ENCODE measurements at places on chromosomes 3 and 15. TPM values are rescaled to one million over a fixed set of nuclear protein-coding genes. Genes with fewer than 3 reads are reported as not detected.

C3orf49 gene
- 0.08 TPM for polyA plus RNA-seq

AHSG gene
- polyA plus RNA-seq = not detected

LRRIQ4 gene
- 0.01 TPM for polyA plus RNA-seq

ZDHHC19 gene
- polyA plus RNA-seq = 0.34 TPM

SPESP1 gene
- 2.0 TPM for polyA plus RNA-seq

NIT2 gene
- polyA plus RNA-seq = 15.3 TPM

CCR9 gene
- not detected for polyA plus RNA-seq

XYLB gene
- polyA plus RNA-seq = 0.42 TPM

LRRC31 gene
- polyA plus RNA-seq = not detected

GP5 gene
- polyA plus RNA-seq = not detected

- DNase-seq = no peak
Measured at GRCh38 chr3:130820976-130821375, 72.9 kb upstream of the ATP2C1 start.

DNA sequence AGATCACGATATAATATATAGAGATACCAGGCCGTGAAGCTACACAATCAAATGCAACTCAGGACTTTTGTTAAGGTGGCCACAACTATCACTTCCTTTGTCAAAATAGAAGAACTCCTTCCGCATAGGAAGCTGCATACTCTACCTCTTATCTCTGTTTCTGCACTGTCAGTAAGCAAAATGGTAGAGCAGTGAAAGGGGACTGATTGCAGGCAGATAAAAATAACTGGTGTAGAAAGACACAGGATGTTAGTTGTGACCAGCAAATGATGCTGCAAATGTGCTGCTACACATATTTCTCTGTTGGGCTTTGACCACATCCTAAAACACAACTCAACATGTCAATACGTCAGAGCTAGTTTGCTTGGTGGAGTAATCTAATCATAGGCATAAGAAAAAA, 16.3 kb upstream of the TRAT1 start:
- no peak for DNase-seq

GRCh38 chr15:85545185-85545584, 164.8 kb downstream of the AKAP13 start:
- DNase-seq = no peak

DNA sequence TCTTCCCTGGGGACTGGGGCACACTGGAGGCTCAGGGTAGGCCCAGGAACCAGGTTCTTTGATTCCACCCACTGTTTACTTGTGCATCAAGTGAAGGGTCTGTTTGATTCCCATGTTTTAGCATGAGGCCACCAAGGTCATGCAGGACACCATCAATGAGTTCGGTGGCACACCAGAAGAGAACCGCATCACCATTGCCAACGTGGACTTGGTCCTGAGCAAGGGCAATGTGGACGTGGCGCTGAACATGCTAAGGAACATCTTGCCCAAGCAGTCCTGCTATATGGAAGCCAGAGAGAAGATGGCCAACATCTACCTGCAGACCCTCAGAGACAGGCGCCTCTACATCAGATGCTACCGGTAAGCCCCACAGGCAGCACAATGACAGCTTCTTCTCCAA, 21.5 kb downstream of the TTC21A start:
- DNase-seq = no peak

- DNase-seq = no peak
Measured at GRCh38 chr3:186260726-186261125, 101.3 kb downstream of the DGKG start.

GRCh38 chr3:39124876-39125840, 17.7 kb downstream of the TTC21A start:
- no peak for DNase-seq

DNA sequence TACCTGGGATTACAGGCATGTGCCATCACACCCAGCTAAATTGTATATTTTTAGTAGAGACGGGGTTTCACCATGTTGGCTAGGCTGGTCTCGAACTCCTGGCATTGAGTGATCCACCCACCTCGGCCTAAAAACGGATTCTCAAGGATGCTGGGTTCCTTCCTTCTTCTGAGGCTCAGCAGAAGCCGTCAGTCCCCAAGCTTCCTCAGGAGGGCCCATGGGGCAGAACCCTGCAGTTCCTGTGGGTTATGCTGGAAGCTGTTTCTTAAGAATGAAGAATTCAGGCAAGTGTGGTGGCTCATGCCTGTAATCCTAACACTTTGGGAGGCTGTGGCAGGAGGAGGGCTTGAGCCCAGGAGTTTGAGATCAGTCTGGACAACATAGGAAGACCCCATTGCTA, 29.0 kb upstream of the ZNF710 start:
- DNase-seq = no peak

GRCh38 chr3:43413676-43414368, 127.5 kb downstream of the SNRK start:
- no peak for DNase-seq

GRCh38 chr3:177820683-177821316, 623.5 kb upstream of the TBL1XR1 start:
- no peak for DNase-seq

- no peak for DNase-seq
Measured at GRCh38 chr3:49616491-49616941, 57.6 kb upstream of the APEH start.

DNA sequence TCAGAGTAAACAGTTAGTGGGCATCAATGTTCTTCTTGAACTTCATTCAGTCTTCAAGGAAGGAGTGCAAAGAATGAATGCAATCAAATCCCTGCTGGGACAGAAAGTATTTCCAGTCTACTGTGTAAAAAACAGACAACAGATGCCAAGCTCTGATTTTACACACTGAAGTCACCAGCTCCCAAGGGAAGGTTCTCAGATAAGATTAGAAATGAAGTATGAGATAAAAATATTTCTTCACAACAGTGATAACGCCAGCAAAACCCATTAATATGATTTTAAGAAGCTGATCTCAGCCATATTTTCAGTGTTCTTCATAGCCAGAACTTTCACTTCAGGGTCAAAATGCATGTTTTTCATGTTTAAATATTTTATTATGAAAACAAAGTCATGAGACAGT, 265.6 kb downstream of the CTNNB1 start:
- DNase-seq = no peak

- DNase-seq = no peak
Measured at GRCh38 chr3:99570061-99570460, 68.3 kb upstream of the COL8A1 start.
